EH (cell line): ENCODE measurements at places on chromosomes 1 and 21.
A peak's percentile ranks its signal among the peaks of the same experiment; 100 is the strongest.

DNA sequence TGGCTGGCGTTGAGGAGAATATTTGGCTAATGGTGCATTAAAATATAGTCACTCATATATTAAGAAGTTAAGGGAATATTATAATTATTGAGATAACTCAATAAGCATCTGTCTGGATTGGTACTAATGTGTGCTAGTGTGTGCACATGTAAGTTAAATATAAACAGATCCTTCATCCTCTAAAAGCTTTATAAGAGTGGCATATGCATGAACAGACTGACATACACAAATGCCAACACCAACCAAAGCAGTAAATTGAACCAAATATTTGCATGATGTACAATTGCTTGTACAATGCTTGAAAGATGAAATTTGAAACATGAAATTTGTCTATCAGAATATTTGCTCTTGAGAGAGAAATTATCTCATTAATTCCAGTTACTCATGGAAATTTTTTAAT lies 344.9 kb downstream of the ADGRL2 start:
- DNase-seq = no peak

GRCh38 chr1:162678439-162678838 lies 46.2 kb downstream of the DDR2 start:
- peak; percentile 91 for DNase-seq

DNA sequence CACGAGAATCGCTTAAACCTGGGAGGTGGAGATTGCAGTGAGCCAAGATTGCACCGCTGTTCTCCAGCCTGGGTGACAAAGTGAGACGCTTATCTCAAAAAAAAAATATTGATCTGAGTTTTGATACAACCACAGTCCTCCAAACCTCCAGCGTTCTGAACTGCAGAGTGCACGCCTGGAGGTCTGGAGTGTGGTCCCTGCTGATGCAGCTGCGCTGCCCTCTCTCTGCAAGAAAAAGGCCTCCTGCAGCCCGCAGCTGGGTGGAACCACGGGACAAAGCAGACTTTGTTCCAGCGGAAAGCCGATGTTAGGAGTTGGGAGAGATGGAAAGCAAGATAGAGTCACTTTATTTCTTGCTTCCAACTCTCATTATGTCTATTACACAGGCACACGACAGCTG lies 144.9 kb upstream of the SOD1 start:
- no peak for DNase-seq

DNA sequence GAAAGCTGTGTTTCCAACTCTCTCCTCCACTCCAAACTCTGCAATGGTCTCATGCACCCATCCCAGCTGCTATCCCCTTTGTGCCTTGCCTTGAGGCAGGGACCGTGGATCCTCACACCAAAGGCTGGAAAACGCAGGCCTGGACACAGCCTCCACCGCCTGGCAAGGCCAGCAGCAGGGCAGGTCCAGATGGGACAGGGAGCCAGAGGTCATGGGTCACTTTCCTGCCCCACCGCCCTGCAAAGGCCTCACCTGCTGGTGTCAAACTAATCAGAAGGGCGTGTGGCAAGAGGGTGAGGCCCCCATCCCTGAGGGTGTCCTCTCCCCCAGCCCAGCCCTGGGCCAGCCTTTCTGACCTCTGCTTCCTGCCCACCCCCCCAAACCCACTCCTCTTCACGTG lies 106.3 kb downstream of the PAX7 start:
- no peak for DNase-seq

DNA sequence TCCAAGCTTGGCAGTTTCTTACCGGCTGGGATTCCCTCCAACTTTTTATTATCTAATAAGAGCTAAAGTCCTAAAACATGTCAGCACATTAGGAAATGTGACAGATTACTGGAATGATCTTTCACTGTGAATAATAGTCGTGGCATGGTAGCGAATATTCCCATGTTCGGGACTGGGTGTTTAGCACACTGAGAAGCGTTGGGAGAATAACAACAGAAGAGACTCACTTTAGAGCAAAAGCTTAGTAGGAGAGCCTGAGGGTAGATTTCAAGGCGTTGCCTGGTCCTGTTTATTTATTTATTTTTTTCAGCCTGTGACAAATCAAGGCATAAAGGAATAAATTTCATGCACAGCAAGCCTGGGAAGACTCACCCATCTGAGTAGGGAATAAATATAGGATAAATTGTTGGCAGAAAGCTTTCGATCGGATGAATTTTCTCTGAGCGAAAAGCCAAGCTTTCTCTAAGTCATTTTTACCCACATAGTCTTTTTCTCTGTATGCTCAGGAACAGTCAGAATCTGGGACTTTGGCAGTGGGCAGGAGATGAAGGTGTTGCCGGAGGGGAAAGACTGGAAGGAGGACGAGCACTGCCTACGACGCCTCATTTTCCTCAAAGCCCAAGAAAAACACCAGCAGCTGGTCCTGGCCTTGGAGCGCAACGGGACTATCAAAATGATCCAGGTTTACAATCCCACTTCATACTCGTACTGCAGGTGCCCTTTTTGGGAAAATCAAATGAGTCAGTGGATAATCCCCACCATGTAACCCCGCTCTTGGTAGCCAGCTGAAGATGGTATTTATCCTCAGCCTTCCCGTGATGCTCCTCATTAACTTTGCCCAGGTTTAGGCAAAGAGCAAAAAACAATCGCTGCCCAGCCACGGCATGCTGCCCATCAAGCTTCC lies 97.2 kb downstream of the WDR64 start:
- DNase-seq = peak; percentile 48

GRCh38 chr1:227038401-227038800 lies 98.3 kb downstream of the COQ8A start:
- peak; percentile 23 for DNase-seq

DNA sequence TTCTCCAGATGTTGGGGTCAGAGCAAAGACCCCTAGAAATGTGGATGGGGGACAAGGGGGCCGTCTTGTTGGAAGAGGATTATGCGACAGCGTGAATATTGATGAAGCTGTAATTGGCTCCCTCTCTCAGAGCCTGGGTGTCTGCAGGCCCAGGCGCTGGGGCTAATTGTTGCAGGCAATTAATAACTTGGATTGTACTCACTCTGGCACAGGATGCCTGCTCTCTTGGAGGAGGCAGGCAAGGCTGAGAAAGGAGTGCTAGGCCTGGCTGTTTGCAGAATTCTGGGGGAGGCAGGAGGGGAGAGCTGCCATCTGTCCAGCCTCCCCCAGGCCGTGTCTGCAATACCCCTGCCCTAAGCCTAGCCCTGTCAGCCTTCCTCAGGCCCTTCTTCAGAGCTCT lies 4.1 kb upstream of the DISP3 start:
- DNase-seq = no peak

GRCh38 chr1:21206117-21206516 lies 29.4 kb upstream of the EIF4G3 start:
- DNase-seq = peak; percentile 25

DNA sequence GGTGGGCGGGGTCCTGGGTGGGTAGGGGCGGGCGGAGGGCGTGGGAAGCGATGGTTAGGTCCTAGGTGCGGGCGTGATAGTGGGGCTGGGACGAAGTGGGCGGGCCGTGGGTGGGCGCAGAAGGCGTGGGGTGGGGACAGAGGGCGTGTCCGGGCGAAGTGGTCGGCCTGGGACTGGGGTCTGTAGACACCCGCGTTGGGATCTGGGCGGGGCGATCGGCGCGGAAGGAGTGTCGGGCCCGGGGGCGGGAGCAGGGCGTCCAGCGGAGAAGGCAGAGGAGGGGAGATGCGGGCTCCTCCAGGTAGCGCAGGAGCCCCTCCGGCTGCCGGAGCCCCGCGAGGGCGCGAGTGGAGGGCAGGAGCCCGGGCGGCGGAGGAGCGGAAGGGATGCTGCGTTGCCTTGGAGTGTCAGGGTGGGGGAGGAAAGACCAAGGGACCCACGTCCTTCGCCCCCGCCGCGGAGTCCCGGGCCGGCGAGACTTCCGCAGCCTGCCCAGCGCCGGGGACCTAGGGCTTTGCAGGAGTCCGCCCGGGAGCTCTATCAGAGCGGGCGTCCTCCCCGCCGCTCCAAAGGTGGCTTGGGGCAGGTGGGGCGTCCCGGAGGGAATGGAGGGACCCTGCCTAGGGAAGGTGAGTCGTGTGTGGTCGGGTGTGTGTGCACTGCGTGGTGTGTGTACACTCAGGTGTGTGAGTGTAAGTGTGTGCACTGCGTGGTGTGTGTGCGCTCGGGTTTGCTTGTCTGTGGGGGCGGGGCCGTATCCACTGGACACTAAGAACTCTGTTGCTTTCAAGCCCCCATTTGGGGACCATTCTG lies 27.0 kb upstream of the PRSS38 start:
- no peak for DNase-seq

DNA sequence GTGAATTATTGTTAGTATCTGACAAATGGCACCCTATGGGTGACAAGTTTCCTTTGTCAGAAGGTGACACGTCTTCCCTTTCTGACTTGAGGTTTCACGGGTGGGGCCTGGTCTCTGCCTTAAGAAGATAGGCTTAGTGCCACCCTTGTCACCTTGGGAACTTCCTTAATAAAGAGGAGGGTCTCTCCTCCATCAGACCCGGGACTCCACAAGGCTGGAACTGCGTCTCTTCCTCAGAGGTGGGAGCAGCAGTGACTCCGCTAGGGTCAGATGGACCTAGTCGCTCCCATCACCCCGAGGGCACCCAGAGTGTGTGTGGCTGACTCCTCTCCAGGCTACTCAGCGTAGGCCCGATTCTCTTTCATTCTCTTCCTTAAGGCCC lies 774 bp upstream of the WDTC1 start:
- DNase-seq = no peak

GRCh38 chr1:93427656-93428055 lies 20.3 kb upstream of the FNBP1L start:
- no peak for DNase-seq

DNA sequence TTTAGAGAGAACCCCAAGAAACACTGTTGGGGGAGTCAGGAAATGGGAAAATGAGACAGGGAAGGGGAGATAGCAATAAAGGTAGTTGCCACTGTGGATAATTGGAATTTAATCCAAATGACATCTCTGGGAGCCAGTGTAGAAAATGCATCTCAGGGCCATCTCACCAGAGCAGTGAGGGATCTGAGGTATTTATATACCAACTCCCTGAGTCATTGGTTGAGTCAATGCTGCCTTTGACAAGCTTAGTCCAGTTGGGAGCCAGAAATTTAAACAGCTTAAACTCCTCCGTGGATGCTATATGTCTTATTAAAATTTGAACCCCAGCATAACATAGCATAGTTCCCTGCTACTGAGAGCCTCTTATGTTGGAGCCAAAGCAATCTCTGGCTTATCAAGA lies 140.3 kb downstream of the SLC30A10 start:
- peak; percentile 53 for DNase-seq

DNA sequence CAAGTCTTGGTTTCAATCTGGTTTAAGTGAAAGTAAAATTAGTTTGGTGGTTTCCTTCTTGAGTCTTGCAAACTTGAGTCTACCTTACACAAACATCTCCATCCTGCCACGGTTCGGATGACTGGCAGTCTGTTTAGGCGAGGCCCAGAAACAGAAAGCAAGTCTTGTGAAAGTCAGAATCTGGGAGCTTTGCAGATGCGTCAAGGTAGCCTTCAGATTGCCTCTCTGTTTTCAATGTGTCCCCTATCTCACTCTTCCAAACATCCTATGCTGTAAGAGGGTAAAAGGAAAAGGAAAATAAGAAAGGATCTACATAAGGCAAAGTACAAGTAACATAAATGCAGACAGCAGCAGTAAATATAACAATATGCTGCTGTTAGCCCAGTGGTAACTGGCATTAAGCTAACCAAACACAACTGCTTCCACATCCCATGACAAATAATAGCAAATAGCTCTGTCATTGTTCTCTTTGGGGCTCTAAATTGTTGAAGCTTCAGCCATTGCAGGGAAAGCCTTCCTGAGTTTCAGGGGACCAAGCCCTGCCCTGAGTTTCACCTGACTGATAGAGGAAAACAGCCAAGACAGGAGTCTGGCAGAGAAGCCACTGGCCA lies 26.2 kb upstream of the C1orf105 start:
- DNase-seq = no peak

DNA sequence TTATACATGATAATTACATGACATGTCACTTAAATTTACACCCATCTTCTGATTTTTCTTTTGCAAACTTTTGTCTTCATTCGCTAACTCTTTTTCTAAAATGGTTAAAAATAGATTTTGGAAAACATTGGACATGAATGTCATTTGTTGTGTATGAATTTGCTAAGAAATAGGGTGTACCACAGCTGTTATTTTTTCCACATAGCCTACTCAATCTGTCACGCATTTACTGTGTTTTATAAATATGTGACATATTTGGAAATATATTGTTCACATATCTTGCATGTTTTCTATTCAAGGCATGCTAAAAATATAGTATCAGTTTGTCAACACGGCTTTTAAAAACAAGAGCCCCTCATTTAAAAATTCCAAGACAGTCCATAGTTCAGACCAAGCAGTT lies 47.9 kb upstream of the TARBP1 start:
- no peak for DNase-seq

GRCh38 chr1:23178414-23178813 lies 9.8 kb upstream of the LUZP1 start:
- no peak for DNase-seq

DNA sequence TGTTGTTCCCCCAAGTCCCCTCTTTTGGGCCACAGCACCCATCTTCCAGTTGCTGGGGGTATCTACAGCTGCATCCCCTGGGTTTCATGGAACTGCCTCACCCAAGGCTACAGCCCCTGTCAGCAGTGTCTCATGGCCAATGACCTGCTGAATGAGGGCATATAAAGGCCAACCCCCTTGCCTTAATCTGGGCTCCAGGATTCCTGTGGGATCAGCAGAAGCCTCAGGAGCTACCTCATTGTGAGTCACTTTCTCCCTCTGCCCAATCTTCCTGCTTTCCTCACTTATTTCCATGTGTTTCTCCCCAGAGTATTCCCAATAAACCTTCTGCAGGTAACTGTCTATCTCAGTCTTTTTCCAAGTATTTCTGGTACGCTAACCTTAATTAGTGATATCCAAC lies 37.3 kb upstream of the SYT14 start:
- DNase-seq = peak; percentile 79
